ENCODE measurements at places on chromosomes 3 and 15.

DNA sequence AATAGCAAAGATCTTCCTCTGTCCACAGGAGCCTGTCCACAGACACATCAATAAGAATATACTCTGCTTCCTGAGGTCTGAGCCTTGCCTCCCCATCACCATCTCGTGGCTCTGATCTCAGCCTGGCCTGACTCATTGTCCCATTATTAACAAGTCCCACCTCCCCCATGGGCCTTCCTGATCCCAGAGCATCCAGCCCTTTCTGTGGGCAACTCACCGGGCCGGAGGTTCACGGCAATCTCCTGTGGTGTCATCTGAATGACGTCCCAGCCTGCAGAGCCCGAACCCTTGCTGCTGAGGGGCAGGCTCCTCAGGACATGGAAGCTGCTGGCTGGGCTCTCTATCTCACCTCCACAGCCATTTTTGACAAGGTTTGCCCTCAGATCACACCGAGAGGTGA lies 28.1 kb downstream of the ITGB5 start:
- DNase-seq: no peak

GRCh38 chr3:13638927-13639326 lies 90.0 kb downstream of the FBLN2 start:
- no peak for DNase-seq

DNA sequence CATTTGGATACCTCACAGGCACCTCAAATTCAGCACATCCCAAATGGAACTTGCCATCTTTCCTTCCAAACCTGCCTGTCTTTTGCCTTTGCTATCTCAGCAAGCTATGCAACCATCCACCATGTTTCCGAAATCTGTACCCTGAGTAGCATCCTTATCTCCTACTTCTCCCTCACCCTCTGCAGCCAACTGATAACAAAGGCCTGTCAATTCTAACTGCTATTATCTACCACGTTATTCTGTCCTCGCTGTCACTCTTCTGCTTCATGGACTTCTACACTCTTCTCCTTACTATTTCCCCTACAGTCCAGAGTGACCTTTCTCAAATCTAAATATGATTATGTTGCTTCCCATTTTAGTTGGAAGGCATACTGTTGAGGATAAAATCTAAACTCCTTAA lies 25.5 kb upstream of the TAFA4 start:
- no peak for DNase-seq

DNA sequence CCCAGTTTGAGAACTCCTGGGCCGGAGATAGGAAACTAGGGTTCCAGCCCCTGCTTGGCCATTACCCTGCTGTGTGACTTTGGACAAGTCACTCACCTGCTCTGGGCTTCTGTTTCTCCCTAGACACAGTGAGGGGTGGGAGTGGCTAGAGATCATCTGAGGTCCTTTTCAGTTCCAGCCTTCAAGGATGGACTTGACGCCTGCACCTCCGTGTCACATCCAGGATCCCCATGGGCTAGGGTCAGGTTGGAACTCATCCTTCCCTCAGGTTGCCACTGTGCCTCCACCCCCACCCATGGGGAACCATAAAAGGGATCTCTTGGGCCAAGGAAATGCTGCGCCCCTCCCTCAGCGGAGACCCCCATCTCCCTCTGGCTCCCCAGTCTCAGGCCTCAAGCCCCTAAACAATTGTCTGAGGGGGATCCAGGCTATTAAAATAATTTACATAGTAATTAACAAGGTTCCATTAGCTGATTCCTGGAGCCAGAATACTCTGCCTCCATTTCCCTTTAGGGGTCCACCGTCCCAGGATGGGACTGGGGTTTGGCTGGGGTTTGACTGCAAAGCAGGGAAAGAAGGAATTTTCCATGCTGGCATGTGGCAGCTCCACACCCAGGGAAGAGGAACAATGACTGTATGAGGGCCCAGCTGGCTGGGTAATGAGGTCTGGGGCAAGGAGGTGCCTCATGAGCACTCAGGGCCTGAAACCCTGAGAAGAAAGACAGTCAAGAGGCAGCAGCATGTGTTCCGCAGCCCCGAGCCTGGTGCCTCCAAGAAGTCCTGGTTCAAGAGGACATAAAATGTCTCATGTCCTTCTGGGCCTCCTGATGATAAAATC lies 177.7 kb downstream of the SMAD6 start:
- no peak for DNase-seq

DNA sequence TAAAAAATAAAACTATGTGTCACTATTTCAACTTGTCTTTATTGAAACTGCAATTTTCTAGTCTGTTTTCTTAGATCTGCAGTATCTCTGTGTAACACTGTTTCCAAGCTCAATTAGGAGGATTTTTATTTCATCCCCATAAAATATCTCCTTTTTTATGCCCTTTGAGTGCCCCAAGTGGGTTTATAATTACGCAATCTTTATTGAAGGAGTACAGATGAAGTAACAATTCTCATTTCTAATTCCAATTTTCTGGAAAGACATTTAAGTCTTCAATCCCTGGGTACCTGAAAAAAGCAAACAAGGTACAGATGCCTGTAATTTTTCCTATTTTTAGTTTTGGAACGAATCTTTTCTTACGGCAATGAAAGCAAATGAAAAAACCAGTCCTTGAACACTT lies 61.3 kb downstream of the CYP19A1 start:
- no peak for DNase-seq

DNA sequence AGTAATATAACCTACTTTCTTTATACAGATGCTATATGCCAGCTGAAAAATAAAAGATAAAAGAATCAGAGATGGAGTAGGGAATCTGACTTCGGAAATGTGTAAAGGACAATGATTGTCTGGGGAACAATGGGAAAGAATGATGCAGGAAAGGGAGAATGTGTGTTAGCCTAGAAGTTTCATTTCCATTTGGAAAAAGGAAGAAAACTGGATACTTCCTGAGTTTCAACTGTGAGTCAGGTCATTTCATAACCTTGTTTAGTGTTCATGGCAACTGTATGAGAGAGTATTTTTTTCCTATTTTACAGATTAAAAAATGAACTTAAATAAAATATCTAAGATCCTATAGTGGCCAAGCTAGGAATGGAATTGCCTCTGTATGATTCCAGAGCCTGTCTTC lies 261.3 kb upstream of the NECTIN3 start:
- no peak for DNase-seq

GRCh38 chr3:192917028-192917403 lies 640 bp downstream of the MB21D2 start:
- peak; percentile 37 for DNase-seq

- DNase-seq: no peak
Measured at GRCh38 chr3:126110431-126111125, 26.7 kb upstream of the SLC41A3 start.

DNA sequence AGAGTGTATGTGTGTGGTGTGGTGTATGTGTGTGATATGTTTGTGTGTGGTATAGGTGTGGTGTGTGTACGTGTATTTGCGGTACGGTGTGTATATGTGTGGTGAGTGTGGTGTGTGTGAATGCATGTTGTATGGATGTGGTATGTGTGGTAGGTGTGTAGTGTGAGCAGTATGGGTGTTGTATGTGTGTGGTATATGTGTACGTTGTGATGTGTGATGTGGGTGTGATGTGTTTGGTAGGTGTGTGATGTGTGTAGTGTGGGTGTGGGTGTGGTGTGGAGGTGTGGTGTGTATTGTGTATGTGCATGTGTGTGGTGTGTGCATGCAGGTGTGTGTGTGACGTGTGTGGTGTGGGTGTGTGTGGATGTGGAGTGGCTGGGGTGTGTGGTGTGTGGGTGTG lies 58.7 kb downstream of the EFCAB12 start:
- DNase-seq: no peak

DNA sequence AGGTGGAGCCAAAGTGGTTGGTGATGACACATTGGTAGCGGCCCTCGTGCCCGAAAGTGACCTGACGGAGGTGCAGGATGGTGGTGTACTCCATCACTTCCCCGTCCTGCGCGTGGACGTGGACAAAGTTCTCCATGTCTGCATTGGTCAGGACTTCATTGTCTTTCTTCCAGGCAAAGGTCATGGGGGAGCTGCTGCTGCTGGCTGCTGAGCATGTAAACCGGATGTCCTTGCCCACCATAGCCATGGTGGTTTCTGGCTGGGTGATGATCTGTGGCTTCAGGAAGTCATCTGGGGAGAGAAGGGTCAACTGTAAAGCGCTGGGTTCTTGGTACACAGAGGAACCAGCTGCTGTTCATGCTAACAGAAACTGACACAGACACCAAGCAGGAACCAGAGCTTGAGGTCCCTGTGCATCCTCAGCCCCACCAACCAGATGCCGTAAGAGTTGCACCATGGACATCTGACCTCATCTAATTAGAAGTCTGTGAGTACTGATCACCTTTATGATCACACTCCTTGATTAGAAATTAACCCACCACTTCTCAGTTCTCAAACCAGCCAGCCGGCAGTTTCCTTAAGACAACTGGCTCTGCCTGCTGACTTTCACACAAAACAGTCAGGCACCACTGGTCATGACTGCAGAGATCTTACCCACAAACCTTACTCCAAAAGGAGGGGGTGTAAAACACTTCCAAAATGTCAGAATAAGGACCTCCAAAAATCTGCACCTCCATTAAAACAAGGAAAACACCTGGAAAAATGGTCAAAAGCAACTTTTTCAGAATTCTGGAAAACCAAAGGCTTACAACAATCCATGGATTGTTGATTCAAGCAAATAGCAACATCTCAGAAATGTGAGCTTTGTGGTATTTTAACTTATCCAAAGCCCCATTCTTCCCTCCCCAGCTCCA lies 114.6 kb downstream of the LRIG1 start:
- no peak for DNase-seq

- no peak for DNase-seq
Measured at GRCh38 chr3:145639003-145639606, 521.9 kb downstream of the PLOD2 start.

- DNase-seq: no peak
Measured at GRCh38 chr3:141530415-141530768, 43.6 kb downstream of the RASA2 start.

GRCh38 chr3:31423482-31423881 lies 109.2 kb upstream of the STT3B start:
- no peak for DNase-seq

GRCh38 chr3:44827196-44827595 lies 34.5 kb upstream of the TMEM42 start:
- no peak for DNase-seq

DNA sequence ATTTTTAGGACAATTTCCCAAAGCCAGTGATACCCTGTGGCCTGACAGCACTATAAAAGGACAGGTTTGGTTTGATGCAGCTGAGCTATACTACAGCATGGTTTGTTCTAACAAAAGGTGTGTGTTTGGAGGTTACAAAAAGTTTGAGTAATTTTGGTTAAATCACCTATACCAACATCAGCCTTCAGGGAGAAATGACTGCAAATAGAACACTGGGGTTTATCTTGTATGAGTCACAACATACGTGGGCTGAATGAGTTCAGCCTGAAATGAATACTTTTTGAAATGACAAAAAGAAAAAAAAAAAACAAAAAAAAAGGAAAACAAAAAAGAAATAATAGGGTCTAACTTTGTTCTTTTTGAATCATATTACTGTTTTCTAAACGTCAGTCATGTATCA lies 345.7 kb downstream of the CNTN3 start:
- DNase-seq: no peak

GRCh38 chr15:91865950-91866349 lies 12.4 kb downstream of the SLCO3A1 start:
- no peak for DNase-seq

DNA sequence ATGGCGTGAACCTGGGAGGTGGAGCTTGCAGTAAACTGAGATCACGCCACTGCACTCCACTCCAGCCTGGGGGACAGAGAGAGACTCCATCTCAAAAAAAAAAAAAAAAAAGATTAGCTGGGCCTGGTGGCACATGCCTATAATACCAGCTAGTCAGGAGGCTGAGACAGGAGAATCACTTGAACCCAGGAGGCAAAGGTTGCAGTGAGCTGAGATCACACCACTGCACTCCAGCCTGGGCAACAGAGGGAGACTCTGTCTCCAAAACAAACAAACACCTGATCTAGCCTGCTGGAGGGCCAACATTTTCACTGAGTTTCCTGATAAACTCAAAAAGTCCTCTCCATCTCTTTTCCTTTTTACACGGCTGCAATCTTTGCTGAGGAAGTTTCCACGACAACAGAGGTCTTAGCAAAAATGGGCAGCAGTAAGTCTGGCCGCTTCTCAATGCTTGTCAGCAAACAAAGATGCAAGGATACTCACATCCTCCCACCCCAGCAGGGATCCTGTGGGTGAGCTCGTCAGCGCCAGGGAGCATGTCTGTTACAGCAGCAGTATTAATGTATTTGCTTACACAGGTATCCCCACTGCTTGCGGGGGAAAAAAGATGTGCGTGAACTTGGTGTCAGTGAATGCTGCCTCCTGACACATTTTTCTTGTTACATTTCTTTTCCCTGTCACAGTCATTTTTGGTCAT lies 21.0 kb upstream of the CCDC174 start:
- DNase-seq: no peak

GRCh38 chr3:197424266-197424665 lies 125.9 kb upstream of the DLG1 start:
- no peak for DNase-seq

- DNase-seq: no peak
Measured at GRCh38 chr3:194357681-194358080, 6.6 kb upstream of the CPN2 start.

DNA sequence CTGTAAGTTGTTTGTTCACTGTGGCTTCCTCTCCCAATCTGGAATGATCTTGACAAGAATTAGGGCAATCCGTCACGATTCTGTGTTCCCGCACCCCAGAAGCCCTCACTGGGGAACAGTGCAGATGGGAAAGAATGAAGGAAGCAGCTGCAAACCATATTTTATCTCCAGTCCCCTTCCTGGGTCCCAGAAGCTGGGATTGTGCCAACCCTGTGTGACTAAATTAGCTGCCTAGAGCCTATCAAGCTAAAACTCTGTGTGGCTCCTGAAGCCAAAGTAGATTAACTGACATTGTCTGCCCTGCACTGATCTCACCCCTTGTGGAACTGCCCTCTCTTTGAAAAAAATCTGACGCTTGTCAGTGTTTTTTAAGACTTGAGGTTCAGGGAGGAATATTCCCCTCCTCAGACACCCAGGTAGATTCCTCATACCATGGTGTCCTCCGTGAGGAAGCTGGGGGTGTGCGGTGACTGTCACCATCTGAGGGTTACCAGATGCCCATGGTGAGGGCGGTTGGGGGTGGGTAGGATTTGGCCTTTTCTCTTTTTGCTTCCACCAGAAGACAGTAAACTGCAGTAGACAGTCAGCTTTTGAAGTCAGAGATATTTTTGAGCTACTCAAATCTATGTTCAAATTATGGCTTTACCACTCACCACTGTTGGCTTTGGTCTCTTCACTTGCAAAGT lies 358.3 kb upstream of the TPM1 start:
- no peak for DNase-seq

DNA sequence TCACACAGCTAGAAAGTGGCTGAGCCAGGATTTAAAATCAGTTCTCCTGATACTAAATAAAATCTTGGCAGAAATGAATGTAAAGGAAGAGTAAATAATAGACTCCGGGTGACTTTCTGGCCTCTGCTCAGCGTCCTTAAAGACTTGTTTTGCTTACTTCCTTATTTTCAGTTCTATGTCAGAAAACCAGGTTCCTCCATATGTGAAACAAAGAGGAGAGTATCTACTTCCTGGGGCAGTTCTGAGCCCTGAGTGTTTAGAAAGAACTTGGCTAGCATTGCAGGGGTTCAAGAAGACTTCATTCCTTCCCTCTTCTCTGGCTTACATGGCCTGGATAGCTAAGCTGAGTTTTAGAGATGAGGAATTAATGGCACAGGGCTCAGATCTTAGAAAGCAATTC lies 222.8 kb upstream of the TLE3 start:
- DNase-seq: no peak
